ENCODE measurements at places on chromosomes 1 and 21.

DNA sequence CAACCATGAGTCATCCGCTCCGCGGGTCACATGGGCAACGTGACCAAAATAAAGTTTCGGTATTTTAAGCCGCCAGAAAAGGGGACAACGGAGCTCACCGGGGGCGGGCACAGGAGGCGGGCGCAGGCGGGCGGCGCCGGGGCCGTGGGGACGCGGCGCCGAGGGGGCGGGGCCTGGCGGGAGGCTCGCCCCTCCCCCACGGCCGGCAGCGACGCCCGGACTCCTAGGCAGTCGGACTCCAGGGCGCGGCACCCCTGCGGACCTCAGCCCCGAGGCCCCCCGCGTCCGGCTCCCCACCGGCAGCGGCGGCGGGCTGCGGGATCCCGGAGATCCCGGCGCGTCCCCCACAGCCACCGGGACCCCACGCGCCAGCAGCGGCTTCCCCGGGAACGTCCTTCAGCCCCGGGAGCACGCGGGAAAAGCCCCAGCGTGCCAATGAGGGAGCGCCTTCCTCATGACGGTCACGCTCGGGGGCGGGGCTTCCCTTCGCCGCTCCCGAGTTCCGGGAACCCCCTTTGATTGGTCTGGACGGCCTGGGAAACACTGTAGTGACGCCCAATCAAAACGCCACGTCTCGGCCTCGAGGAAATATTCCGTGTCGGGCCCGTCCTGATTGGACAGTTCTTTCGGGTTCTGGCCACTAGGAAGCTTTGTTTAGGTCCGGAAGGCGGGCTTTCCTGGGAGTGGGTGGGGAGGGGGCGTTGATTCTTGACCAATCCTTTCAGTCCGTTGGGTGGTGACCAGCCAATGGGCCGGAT, 515 bp upstream of the CAMTA1 start:
- DNase-seq, result peak; percentile 96

- DNase-seq, result no peak
Observed at GRCh38 chr1:3819771-3820200, 23.5 kb upstream of the LRRC47 start.

- DNase-seq, result no peak
Observed at GRCh38 chr1:152034324-152034653, 2.5 kb downstream of the S100A11 start.

DNA sequence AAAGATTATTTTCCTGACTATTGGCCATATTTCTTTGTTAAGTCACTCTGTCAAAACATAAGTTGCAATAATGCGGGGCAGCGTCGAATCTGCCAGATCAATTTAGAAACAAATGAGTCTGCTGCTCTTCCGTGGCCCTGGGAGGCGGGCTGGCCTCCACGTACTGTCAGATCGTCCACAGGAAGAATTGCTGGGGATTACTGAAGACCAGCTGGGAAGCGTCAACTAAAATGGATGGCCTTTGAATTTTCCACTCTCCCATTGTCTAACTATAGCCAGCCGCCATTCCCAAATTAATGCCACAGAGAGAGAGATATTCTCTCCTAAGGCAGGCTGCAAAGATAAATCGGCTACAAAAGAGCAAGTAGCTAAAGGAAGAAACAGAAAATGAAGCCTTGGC, 560.2 kb downstream of the SMYD3 start:
- DNase-seq, result no peak

GRCh38 chr21:14466715-14467114, 79.4 kb downstream of the SAMSN1 start:
- DNase-seq, result no peak

- peak; percentile 70 for DNase-seq
Observed at GRCh38 chr1:116325922-116326321, 47.1 kb upstream of the ATP1A1 start.

DNA sequence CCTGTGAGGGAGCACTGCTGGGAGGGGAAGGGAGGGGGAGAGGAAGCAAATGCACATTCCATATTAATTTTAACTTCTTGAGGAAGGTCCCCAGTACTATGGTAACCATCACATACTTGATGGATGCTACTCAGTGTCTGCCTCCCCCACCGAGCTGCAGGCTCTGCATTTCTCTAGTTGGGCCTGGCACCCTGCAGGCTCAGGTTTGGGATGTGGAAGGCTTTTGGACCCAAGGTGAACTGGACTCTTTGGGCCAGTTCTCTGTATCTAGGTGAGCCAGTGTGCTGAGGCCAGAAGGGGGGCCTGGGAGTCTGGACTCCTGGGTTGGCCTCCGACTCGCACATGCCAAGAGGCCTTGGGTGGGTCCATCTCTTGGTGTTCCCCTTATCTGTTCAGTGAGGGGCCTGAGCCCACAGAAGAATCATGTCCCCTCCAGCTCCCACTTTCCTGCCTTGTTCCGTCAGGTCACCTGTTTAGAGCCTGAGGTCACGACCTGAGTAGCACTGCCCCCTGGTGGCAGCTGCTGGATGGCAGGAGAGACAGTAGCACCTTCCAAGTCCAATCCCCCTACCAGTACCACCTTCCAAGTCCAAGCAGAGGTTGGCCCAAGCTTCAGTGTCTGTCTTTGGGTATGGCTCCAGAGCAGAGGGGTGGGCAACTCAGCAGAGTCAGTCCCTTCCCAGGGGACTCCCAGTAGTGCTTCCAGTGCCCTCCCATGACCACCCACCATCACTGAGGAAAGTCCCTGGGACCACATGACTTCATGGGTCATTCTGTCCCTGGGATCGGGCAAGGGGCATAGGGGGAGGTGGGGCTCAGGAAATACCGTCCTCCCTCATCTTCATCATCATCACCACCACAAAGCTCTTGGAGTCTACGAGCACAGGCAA, 241.8 kb downstream of the TRABD2B start:
- DNase-seq, result peak; percentile 84

DNA sequence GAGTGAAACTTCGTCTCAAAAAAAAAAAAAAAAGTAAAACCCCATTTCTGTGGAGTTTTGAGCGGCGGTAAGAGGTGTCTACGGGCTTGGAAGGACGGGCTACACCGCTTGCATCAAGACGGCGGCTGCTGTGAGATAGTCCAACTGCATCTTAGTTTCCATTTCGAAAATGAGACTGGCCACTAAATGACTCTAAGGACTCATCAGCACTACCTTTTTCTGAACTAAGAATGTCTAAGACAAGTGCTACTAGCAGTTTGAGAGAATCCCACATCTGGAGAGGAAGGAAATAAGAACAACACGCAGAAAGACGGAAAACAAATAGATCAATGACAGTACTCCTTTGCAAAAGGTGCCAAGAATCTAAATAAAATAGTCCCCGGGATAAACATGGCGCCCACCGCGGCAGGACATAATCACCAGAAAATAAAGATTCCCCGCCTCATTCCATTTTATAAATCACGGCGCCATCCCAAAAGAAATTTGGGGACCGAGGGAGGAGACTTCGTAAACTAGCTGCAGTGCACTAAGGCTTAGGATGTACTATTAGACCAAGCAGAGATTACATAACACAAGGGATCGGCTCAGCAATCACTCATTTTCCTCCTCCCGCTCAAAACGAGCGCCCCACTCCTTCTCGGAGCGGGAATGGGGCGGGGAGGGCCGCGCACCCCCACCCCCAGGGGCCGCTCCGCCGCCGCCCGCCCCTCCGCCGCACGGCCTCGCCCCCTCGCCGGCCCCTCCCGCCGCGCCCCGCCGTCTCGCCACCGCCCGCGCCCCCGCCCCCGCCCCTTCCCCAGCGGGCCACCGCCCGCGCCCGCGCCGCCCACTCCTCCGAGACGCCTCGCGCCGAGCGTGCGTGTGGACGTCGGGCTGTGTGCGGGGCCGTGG, 1.1 kb downstream of the POGZ start:
- peak; percentile 89 for DNase-seq

- peak; percentile 89 for DNase-seq
Observed at GRCh38 chr1:11893907-11894251, 32.3 kb downstream of the KIAA2013 start.

DNA sequence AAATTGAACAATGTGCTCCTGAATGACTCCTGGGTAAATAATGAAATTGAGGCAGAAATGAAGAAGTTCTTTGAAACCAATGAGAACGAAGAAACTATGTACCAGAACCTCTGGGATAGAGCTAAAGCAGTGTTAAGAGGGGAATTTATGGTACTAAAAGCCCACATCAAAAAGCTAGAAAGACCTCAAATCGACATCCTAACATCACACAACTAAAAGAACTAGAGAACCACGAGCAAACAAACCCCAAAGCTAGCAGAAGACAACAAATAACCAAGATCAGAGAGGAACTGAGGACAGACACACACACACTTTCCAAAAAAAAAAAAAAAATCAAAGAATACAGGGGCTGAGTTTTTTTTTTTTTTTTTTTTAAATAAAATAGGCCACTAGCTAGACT, 564.2 kb downstream of the SMYD3 start:
- no peak for DNase-seq

- DNase-seq, result no peak
Observed at GRCh38 chr21:44853601-44854390, 19.7 kb downstream of the PTTG1IP start.

- peak; percentile 69 for DNase-seq
Observed at GRCh38 chr1:27527223-27527889, 37.4 kb upstream of the WASF2 start.

DNA sequence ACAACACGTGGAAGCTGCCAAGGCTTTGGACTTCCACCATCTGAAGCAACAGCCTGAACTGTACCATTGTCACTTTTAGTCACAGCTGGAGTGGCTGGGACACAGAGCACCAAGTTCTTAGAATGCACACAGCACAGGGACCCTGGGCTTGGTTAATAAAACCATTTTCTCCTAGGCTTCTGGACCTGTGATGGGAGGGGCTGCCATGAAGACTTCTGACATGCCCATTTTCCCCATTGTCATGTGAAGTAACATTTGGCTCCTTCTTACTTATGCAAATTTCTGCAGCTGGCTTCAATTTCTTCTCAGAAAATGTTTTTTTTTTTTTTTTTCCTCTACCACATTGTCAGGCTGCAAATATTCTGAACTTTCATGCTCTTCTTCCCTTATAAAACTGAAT, 138.6 kb upstream of the BRINP3 start:
- DNase-seq, result no peak

DNA sequence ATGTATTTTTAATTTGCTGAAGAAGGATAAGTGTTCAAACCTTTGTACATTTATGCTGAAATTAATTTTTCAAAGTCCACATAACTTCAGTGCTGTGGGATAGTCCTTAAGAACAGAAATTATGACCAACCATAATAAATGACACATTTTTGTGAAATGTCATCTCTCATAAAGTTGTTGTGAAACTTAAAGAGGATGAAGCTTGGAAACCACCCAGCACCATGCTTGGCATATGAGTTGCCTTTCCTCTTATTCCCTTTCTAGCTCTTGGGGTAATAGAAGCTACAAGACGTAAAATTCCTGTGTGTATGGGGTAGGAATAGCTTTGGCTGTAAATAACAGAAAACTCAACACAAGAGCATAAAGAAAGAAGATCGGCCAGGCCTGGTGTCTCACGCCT, 18.9 kb upstream of the USP24 start:
- DNase-seq, result no peak

DNA sequence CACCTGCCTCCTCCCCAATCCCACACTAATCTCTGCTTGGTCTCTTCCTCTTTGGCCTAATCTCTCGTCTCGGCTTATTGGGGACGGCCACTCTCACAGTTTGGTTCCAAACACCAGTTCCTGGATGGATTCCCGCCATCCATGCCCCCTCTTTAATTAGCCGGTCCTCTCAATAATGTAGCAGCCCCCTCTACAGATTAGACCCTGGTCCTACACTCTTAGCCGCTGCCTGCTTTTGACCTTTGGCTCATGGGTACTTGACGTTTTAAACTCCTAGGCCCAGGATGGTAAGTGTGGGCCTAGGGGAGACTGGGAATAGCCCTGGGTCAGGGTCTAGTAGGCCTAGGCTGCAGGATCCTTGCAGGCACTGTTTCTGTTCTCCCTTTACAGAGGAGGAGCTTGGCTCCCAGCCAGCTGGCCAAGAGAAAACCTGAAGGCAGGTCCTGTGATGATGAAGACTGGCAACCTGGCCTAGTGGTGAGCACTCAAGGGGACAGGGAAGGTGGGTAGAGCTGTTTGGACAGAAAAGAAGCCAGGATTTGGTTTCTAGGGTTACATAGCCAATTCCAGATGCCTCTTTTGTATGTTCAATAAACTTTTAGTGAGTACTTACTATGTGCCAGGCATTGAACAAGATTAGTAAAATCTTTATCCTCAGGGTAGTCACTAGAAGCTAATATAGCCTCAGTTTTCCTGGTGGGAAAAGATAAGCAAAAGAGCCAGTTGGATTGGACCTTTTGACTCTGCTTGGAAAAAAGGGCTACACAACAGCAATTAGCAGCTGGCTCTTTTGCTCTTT, 758 bp downstream of the RAD54L start:
- peak; percentile 64 for DNase-seq

GRCh38 chr1:193415256-193415655, 228.8 kb upstream of the B3GALT2 start:
- no peak for DNase-seq

DNA sequence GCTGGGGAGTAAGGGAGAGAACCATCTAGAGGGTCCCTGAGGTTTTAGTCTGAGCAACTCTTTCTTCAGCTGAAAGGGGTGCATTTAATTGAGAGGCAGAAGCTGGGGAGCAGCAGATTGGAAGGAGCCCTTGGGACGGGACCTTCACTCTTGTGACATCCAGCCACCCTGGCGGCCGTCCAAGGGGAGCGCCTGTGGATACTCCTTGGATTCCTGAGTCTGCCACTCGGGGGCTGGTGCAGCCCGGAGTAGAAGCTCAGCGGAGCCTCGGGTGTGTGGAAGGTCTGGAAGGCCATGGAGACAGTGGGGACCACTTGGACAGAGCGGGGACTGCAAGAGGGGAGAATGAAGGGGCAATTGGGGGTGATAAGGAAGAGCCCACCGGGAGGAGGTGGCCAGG, 68.7 kb downstream of the AJAP1 start:
- DNase-seq, result no peak

- DNase-seq, result no peak
Observed at GRCh38 chr1:25927521-25928265, 21.5 kb upstream of the STMN1 start.

GRCh38 chr1:68442822-68443556, 6.8 kb downstream of the RPE65 start:
- no peak for DNase-seq

- DNase-seq, result no peak
Observed at GRCh38 chr1:29953961-29954360, 717.6 kb downstream of the PTPRU start.
